ENCODE measurements at places on chromosomes 11 and 22. TPM values are rescaled to one million over a fixed set of nuclear protein-coding genes. Genes with fewer than 3 reads are reported as not detected.

- H3K4me1 ChIP-seq = peaks cover 27% of the 10 kb centered on the region
- no peaks in the 10 kb centered on the region for H3K27me3 ChIP-seq
- peaks cover 11% of the 10 kb centered on the region for H3K36me3 ChIP-seq
Measured at GRCh38 chr11:73537969-73538368, 59.9 kb downstream of the FAM168A start.

- H3K27ac ChIP-seq = no peak overlapping the region
- peaks cover 20% of the 10 kb centered on the region for H3K4me1 ChIP-seq
Measured at GRCh38 chr22:20031732-20032406, 11.0 kb downstream of the TANGO2 start.

- peak overlapping the region; percentile 86 for H3K4me3 ChIP-seq
- H3K27ac ChIP-seq = peak overlapping the region; percentile 99
- H3K36me3 ChIP-seq = peaks cover 42% of the 10 kb centered on the region
- DNase-seq = no peak
- H3K4me1 ChIP-seq = peaks cover 66% of the 10 kb centered on the region
- H3K27me3 ChIP-seq = no peaks in the 10 kb centered on the region
Measured at GRCh38 chr11:18321578-18321968, 367 bp downstream of the HPS5 start.

- peaks cover 2% of the 10 kb centered on the region for H3K4me1 ChIP-seq
- DNase-seq = no peak
- no peak overlapping the region for H3K27ac ChIP-seq
Measured at GRCh38 chr22:45971408-45972028, 5.4 kb downstream of the WNT7B start.

DNA sequence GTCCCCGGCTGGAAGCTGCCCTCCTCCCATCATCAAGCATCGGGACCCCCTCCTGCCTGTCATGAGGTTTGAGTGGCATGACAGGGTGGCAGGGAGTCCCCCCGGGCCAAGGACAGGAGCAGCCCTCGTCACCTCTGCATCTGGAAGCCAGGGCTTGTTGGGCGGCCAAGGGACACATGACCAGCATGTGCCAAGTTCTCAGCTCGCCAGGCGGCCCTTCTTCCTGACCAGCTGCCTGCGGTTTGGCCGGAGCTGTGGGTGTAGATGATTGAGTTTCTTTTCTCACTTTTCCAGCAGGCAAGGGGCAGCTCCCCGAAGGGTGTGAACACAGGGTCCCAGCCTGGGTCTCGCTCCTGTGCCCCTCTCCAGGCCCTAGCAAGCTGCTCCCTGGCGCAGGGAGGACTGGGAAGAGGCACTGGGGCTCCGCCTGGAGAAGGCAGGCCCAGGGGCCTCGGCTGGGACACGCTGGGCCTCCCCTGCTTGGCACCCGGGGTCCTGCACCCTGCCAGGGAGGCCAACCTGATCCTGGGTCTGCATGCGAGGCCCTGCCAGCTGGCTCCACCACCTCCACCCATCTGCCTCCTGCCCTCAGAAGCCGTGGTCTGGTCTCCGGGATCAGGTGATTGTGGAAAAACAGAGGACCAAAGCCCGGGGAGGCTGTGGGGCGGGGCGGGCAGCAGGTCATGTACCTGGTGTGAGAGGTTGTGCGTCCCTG lies 13.4 kb downstream of the ARHGAP8 start:
- no peak for DNase-seq
- H3K27ac ChIP-seq = no peak overlapping the region
- peaks cover 3% of the 10 kb centered on the region for H3K27me3 ChIP-seq
- H3K4me3 ChIP-seq = no peak overlapping the region

- H3K27ac ChIP-seq = no peak overlapping the region
- DNase-seq = no peak
- H3K27me3 ChIP-seq = no peaks in the 10 kb centered on the region
- peaks cover 74% of the 10 kb centered on the region for H3K4me1 ChIP-seq
Measured at GRCh38 chr22:30251711-30252110, 5.2 kb upstream of the LIF start.

GRCh38 chr11:121478895-121479697 lies 26.3 kb upstream of the SORL1-AS1 start:
- no peak for DNase-seq
- peaks cover 82% of the 10 kb centered on the region for H3K4me1 ChIP-seq
- H3K4me3 ChIP-seq = no peak overlapping the region
- peaks cover 68% of the 10 kb centered on the region for H3K36me3 ChIP-seq
- peak overlapping the region; percentile 51 for H3K27ac ChIP-seq

GRCh38 chr11:57160665-57161064 lies 21.1 kb upstream of the LRRC55 start:
- no peak overlapping the region for H3K4me3 ChIP-seq
- no peak overlapping the region for H3K27ac ChIP-seq
- no peaks in the 10 kb centered on the region for H3K36me3 ChIP-seq
- H3K27me3 ChIP-seq = peaks cover 14% of the 10 kb centered on the region

DNA sequence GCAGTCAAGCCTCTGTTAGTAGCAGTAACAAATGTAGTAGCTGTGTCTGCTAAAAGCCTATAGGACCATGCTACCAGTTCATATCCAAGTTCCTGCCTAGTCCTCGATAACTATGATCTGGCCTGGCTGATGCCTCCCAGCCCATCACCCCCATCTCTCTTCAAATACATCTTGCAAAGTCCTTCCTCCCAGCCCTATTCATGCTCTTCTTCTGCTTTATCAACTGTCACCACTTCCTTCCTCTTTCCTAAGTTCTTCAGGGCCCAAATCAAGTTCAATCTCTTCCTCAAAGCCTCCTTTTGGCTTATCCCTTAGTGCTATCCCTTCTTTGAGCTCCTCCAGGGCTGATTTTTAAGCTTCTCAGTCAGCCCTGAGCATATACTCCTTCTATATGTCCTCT lies 150.9 kb upstream of the THY1 start:
- H3K27ac ChIP-seq = no peak overlapping the region
- DNase-seq = no peak
- no peak overlapping the region for H3K4me3 ChIP-seq
- no peaks in the 10 kb centered on the region for H3K36me3 ChIP-seq

DNA sequence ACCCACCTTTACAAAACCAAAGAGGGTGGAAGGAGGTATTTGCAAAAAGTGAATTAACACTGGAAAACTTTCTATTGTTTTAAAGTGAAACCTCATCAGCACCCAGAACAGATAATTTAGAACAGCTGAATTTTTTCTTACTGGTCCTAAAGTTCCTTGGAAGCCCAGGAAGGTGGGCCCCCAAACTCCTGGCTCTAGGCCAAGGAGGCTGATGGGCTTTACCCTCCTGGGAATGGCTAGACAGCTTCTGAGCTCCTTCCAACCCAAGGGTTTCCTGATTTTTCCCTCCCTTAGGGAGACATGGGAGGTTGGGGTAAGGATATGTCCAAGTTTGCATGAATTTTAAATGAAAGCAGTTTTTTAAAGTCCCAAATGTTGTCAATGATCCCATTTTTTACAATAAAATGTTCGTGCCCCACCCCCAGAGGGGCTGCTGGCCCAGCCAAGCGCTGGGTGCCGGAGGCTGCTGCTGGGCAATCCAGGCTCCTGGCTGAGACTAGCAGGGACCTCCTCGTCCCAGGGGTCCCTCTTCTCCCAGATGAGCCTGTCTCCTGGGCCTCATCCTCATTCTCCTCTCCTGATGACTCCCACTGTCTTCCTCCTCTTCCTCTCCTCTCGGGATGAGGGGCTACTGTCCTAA lies 28.4 kb downstream of the RELT start:
- H3K36me3 ChIP-seq = peaks cover 21% of the 10 kb centered on the region
- peak overlapping the region; percentile 70 for H3K27ac ChIP-seq
- DNase-seq = no peak
- no peaks in the 10 kb centered on the region for H3K27me3 ChIP-seq

DNA sequence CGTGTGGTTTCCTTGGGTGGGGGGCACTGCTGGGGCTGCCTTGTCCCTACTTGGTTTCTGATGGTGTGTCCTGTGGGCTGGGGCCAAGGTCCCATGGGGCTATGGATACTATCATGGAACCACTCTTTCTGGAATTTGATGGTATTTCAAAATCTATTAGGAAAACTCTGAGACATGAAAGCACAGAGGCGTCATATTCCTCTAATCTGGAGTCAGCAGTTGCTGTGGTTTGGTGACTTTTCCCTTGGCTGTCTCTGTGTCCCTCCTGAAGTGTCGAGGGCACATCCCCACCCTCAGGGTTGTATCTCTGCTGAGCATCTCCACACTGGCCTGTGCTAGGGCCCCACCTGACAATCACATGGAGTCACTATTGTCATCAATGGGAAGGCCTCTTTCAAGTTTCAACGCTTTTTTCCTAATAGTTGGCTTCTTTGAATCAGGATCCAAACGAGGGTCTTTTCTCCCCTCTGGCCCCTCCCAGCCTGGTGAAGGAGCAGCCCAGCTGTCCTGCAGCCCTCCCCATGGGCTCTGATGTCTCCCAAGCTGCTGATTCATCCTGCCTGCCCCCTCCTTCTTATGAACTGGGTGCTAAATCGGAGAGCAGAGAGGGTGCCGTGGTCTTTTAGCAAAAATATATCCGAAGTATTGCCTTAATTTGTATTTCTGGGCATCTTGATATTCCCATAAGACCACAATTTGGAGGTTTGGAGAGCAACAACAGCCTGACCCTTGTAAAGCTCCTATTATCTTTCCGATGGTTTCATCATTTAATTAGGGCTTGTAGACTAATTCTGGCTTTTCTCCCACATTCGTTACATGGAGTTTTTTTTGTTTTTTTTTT lies 38.5 kb downstream of the MED15 start:
- DNase-seq = no peak
- H3K4me3 ChIP-seq = no peak overlapping the region
- H3K4me1 ChIP-seq = peaks cover 69% of the 10 kb centered on the region
- no peaks in the 10 kb centered on the region for H3K27me3 ChIP-seq
- H3K27ac ChIP-seq = peak overlapping the region; percentile 54
- H3K36me3 ChIP-seq = peaks cover 68% of the 10 kb centered on the region

GRCh38 chr11:57499413-57499982 lies 16.0 kb downstream of the SLC43A1 start:
- peaks cover 7% of the 10 kb centered on the region for H3K4me1 ChIP-seq
- H3K4me3 ChIP-seq = no peak overlapping the region
- peaks cover 7% of the 10 kb centered on the region for H3K36me3 ChIP-seq
- DNase-seq = peak; percentile 40
- no peak overlapping the region for H3K27ac ChIP-seq

DNA sequence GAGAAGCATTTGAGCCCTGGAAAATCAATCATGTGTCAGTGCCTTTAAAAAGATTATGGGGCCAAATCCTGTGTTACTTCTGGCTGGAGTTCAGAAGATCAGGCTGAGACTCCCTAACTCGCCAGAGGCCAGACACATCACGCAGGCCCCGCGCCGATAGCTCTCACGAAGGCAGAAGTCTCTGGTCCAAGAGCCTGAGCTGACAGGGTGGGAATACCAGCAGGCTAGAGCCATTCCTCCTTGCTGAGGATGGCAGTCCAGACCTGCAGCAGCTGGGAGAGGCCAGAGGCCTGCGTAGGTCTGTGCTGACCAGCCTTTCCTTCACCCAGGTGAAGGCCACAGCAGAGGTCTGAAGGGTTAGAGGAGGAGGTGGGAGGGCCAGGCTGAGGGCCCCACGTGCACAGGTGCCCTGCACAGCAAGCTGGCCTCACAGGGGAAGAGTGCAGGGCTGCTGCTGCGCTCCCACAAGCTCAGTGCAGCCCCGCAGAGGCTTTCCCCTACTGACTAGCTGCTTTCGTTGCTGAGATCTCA lies 52.9 kb downstream of the ST14 start:
- DNase-seq = no peak
- H3K4me3 ChIP-seq = no peak overlapping the region
- H3K4me1 ChIP-seq = no peaks in the 10 kb centered on the region
- H3K36me3 ChIP-seq = no peaks in the 10 kb centered on the region
- H3K27ac ChIP-seq = no peak overlapping the region
- no peaks in the 10 kb centered on the region for H3K27me3 ChIP-seq

- no peaks in the 10 kb centered on the region for H3K36me3 ChIP-seq
- no peak for DNase-seq
- H3K4me1 ChIP-seq = no peaks in the 10 kb centered on the region
- H3K27me3 ChIP-seq = no peaks in the 10 kb centered on the region
Measured at GRCh38 chr11:16261836-16262644, 94.3 kb downstream of the SOX6 start.

BIRC3 gene
- total RNA-seq = 33.1 TPM

ABTB2 gene
- 0.55 TPM for total RNA-seq

DNA sequence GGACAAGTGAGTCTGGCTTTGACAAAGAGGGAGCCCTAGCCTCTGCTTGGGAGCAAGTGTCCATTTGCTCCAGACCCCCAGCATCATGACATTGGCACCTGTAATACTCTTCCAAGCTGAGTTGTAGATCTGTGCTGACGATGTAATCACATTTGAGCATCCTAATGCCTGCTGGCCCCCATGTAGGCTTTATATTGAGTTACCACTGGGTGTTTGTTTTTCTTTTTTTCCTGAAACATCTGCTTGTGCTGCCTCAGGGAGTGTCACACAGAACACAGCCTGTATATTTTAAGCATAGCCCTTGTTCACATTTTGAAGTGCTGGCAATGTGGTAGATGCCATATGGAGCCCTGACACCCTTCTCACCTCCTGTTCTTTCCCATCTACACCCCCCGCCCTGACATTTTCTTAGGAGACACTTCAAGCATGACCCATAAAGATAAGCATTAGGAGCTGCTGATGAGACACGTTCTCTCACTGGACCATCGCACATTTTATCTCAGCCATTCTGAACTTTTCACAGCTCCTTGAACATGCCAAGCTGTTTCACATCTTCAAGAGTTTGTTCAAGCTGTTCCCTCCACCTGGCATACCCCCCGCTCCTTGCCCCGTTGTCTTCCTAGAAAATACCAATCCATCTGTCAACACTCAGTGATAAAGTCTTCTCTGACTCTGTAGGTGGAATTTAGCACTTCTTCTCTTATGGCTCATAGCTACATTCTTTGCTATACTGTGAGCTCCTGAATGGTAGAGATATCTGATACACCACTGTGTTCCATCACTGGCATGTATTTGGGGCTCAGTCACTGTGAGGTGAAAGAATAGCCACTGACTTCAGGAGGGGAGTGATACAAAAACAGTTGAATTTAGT lies 128.7 kb downstream of the TRIM44 start:
- H3K36me3 ChIP-seq = peaks cover 8% of the 10 kb centered on the region
- H3K4me3 ChIP-seq = no peak overlapping the region
- no peak overlapping the region for H3K27ac ChIP-seq
- DNase-seq = no peak
- H3K4me1 ChIP-seq = peaks cover 8% of the 10 kb centered on the region

GRCh38 chr11:5610446-5610845 lies 14.0 kb downstream of the TRIM6 start:
- peaks cover 15% of the 10 kb centered on the region for H3K4me1 ChIP-seq
- DNase-seq = no peak
- H3K27me3 ChIP-seq = no peaks in the 10 kb centered on the region
- H3K4me3 ChIP-seq = no peak overlapping the region
- H3K36me3 ChIP-seq = no peaks in the 10 kb centered on the region
- no peak overlapping the region for H3K27ac ChIP-seq

DRD4 gene
- 0.21 TPM for total RNA-seq

APOA5 gene
- not detected for total RNA-seq
